DMS53 (cell line): ENCODE measurements at places on chromosomes 5 and 9.

DNA sequence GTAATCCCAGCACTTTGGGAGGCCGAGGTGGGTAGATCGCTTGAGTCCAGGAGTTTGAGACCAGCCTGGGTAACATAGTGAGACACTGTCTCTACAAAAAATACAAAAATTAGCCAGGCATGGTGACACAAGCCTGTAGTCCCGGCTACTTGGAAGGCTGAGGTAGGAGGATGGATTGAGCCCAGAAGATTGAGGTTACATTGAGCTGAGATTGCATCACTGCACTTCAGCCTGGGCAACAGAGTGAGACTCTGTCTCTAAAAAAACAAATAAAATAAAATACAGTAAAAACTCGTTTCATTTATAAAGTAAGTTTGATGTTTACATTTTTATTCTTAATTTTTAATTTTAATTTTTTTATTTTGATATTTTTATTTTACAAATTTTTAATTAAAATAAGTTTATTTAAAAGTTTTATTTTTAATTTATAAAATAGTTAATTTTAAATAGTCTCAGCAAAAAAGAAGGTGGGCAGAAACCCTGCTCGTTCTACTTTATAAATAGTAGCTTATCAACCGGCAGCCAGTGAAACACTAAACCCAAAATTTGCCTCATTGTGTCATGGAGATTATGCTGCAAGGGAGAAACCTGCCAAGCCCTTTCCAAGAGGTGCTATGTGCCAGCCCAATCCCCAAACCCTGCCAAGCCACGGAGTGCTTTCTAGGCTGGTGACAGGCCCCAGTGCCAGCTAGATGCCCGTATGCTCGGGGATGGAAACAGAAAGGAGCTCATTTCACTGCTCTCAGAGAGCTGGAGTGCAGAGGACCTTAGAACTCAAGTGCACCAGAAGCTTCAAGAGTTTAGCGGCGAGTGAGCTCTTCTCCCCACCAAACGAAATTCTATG lies 38.9 kb downstream of the SERINC5 start:
- DNase-seq, result no peak

DNA sequence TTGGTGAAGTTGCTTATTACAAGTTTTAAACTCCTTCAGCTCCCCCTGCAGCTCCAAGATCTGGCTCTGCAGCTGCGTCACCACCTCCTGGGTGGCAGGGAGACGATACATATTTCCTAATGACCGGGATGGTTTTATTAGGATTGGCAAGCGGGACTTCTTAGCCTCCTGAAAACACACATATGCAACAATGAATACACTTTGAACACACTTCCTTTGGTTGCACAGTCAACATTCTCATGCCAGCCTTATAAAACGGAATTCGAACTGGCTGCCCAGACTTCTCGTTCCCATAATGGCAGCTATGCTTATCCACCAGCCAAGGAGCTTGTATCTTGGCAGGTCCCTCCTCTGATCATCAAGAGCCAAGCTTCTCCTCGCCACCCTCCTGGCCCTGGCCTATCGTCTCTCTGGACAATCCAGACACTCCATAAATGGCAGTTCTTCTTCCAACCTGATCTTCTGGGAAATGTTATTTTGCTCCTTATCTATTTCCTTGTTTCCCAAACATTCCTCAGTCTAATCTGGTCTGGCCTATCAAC lies 131.9 kb downstream of the CDK5RAP2 start:
- DNase-seq, result no peak

DNA sequence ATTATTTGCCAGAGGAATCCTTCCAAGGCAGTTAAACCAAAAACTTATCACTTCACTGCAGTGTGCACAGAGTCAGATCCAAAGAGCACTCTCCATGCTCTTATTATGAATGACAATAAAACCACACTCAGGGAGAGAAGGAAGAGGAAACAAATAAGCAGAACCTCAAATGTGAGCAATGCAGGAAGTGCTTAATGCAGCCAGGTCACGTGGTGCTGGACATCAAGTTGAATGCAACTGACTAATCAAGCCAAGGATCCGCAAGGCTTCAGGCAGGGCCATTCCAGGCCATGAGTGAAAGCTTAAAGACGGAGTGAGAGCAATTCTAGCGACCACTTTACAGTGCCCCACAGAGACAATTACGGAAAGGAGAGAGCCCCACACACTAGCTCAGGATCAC lies 230.4 kb upstream of the PUM3 start:
- DNase-seq, result peak; percentile 1

DNA sequence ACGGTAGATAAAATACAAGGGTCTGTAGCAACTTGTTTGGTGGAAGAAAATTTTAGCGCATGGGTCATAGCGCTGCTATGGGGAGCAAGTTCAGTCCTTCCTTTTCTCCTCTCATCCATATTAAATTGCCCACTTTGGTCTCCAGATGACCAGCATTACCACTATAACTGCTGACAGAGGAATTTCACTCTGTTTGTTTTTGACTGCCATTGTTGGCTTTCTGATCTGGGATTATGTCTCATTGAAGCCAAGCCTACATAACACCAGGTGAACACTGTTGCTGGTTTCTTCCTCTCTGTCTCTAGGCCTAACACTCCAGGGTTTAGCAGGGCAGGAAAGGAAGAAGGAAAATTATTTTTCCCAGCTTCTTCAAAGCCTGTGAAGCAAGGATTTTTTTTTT lies 6.6 kb upstream of the SUB1 start:
- no peak for DNase-seq

GRCh38 chr9:89154651-89155336 lies 23.8 kb downstream of the SHC3 start:
- DNase-seq, result no peak

- no peak for DNase-seq
These were observed 58.0 kb downstream of the GPR21 start for GRCh38 chr9:123091459-123091858.

DNA sequence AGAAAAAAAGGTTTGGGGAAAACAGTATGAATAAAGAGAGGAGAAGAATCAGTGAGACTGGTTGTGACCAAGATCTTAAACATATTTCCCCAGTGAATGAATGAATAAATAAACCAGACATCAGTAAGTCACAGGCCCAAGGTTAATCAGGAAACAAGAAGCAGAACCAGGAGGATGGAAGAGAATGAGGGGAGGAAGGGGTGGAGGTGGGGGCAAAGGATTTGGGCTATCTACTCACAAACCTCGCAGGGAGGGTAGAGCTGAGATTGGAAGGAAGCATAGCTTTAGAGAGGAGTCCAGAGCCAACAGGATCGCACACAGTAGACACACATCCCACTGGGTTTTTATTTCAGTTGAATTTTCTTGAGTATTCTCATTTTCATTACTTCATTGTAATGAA lies 47.7 kb upstream of the RICTOR start:
- DNase-seq, result no peak

DNA sequence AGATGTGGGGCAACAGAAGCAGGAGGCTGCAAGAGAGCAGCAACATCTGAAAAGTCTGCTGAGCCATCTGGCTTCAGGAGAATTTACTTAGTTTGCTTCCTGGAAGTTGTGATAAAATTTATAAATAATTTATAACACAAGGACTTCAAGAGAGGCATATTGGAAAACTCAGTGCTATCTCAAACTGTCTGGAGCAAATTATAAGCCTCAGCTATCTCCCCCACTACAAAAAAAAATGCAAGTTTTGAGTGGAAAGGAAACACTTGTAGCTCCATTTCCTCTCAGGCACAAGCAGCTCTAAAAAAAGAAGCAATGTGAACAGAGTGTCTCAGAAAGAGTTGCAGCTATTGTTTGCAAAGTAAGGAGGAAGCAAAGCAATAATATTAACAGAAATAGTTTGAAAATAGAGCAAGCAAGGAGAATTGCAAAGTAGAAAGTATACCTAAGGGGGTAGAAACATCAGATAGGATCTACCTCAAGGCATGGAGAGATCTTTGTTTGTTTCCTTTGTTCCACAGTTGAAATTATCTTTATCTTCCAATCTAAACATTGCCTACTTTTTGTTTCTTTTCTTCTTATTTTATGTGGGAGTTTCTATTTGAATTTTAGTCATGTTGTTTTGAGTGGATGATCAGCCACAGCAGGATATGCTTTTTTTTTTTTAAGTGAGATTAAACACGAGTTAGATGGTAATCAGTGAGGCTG lies 55.9 kb upstream of the IL6ST start:
- DNase-seq, result peak; percentile 38

DNA sequence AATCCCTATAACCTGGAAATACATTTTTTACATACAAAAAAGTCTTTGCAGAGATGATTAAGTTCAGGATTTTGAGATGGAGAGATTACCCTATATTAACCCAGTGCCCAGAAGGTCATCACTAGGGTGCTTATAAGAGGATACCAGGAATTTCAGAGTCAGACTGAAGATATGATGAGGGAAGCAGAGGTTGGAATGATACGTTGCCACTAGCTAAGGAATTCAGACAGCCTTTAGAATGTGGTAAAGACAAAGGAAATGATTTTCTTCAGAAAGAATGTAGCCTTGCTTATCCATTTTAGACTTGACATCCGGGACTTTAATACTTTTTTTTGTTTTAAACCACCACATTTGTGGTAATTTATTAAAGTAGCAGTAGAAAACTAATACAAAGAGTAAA lies 2176.8 kb upstream of the C9orf72 start:
- no peak for DNase-seq

- DNase-seq, result no peak
These were observed 743.0 kb upstream of the NUDT12 start for GRCh38 chr5:104305602-104306001.

- peak; percentile 20 for DNase-seq
These were observed 20.1 kb downstream of the PCDHGC5 start for GRCh38 chr5:141508798-141509611.

GRCh38 chr9:81371824-81372223 lies 317.5 kb downstream of the TLE1 start:
- DNase-seq, result no peak

- peak; percentile 79 for DNase-seq
These were observed 54.8 kb downstream of the CAMK4 start for GRCh38 chr5:111278858-111279504.

- no peak for DNase-seq
These were observed 45.5 kb downstream of the SLC6A3 start for GRCh38 chr5:1399737-1400136.

DNA sequence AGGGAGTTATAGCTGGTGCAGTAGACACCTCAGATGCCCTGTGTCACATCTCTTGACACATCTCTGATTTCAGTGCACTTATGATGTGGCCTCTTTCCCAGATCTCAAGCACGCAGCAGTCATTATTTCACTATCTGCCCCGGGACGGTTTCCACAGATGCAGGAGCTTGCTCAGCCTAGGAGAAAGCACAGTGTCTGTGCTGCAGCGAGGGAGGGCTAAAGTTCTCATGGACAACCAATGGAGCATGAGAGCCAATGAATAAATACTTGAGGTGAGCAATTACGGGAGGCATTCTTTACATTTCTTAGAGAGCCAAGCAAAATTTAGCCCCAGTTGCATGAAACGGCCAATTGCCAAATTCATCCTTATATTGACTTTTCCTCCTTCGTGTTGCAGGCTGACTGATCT lies 7.4 kb upstream of the MOB3B start:
- no peak for DNase-seq

DNA sequence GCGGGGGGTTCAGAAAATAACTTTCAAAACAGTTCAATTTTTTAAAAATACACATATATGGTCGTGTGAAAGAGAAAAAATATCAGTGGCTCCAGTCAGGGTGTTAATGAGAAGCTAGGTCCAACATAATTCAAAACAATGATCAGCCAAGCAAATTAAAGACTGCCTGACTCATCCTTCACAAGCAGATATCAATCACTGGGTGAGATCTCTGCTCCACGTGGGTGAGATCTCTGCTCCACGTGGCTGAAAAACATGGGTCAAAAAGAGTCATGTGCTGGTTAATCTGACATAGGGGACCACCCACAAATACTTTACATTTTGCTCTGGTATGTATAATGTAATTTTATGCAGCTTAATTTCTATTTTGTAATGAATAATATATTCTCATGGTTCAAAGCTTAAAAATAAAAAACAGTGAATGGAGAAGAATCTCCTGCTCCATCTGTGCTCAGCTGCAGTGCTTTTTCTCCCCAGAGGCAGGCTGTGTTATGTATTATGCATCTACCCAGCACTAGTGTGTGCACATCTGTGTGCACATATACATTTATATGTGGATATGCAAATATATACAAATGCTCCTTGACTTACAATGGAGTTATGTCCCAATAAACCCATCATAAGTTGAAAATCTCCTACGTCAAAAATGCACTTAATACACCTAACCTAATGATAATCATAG lies 93.1 kb upstream of the S1PR3 start:
- no peak for DNase-seq

DNA sequence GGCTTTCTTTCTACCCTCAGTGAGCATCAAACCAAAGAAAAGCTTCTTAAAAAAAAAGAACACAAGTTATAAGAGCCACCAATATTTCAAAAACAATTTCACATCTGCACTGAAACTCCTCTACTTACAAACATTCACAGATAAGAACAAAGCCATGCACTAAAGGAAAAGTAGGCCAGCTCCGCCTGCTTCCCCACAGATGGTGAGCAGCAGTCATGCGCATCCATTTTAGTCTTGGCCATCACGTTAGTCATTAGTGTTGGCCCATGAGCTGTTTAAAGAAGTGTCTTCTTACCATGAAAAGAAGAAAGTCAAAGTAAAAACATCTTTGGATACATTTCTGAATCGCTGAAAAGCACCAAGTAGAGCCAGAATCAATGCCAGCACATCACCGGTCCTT lies 40.0 kb upstream of the SMIM23 start:
- DNase-seq, result no peak

GRCh38 chr5:112434641-112435040 lies 15.6 kb upstream of the EPB41L4A start:
- no peak for DNase-seq

GRCh38 chr9:124814164-124814535 lies 37.2 kb downstream of the OLFML2A start:
- no peak for DNase-seq

DNA sequence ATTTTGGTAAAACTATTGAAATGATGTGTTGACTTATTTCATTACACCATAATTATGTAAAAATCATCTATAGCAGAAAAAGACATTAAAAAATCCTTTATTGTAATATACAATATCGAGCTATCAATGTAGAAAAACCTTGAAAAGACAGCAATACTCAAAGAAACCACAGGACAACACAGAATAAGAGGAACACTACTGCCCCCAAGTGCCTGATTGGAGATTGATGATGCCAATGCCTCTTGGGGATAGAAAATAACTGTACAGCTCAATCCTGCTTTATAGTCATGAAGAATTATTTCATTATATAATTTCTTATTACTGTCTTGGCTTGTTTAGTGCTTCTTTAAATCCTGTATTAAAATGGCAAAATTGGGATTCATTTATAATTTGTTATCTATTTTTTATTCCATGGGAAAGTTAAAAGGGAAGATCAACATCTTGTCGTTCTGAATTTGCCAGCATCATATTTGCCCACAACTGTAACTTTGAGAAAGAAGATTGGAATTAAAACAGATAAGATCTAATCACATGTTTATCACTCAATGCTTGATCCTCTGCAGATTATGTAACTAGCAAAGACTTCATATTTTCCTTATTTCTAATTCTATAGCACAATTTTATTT lies 337.5 kb downstream of the CDH9 start:
- DNase-seq, result peak; percentile 88

DNA sequence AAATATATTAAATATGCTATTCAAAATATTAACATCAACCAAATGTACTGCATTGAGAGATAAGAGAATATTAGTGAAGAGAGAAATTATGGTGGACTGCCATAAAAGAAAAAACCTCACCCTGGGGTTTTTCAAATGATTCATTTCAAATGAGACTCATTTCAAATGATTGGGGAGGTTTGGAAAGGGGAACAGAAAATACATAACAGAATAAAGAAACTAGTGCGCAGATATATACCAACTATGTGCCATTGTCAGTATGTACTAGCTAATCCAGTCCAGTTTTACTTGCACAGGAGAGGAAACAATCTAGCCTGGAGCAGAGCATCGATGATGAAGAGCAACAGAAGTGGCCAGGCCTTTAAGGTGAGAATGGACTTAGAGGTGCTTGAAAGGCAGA lies 651.6 kb upstream of the RORB start:
- no peak for DNase-seq

- no peak for DNase-seq
These were observed 13.1 kb downstream of the CENPH start for GRCh38 chr5:69202497-69202896.
